ENCODE measurements at places on chromosomes 1 and 21. TPM values are rescaled to one million over a fixed set of nuclear protein-coding genes. Genes with fewer than 3 reads are reported as not detected.

GRIK1 gene
- not detected for total RNA-seq

DNA sequence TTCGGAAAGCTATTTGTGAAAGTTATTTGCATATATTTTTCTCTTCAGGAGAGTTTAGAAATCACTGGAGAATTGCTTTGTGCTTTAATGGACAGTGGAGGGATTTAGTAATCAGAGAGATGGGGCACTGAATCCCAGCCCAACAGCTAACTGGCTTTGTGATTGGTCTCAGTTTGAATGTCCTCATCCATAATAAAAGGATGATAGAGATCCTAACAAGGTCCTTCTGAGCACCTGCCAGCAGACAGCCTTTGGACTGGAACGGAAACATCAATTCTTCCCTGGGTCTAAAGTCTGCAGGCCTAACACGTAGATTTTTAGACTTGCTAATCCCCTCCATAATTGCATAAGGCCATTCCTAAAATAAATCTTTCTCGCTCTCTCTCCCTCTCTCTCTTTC lies 112.0 kb upstream of the ADAMTS5 start:
- no peak for DNase-seq

- DNase-seq, result no peak
Measured at GRCh38 chr21:44903050-44903685, 17.5 kb downstream of the ITGB2 start.

- no peak for DNase-seq
Measured at GRCh38 chr1:36539526-36539925, 56.8 kb upstream of the CSF3R start.

Data from PC-9 (cell line).